ENCODE measurements at places on chromosomes 12 and 14.

- no peak for DNase-seq
These were observed 1081.5 kb downstream of the VRK1 start for GRCh38 chr14:97878727-97879126.

GRCh38 chr12:71871116-71871515 is 31.6 kb downstream of the TBC1D15 start:
- no peak for DNase-seq

DNA sequence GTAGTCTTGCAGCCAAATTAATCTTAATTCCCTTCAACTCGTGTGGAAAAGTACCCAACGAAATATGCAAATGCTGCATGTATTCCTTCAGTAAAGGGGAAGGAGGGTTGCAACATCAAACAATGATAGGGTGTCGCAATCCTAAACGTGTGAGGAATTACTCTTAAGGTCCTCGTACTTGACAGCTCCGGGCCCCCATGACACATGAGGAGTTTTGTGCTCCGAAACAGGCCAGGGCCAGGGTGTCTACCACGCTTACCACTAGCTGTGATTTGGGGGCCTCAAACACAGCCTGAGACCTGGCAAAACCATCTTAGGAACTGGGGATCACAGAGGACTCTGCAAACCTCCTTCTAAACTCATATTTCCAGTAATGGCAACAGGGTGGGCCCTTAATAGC is 20.4 kb downstream of the FOS start:
- DNase-seq, result no peak

DNA sequence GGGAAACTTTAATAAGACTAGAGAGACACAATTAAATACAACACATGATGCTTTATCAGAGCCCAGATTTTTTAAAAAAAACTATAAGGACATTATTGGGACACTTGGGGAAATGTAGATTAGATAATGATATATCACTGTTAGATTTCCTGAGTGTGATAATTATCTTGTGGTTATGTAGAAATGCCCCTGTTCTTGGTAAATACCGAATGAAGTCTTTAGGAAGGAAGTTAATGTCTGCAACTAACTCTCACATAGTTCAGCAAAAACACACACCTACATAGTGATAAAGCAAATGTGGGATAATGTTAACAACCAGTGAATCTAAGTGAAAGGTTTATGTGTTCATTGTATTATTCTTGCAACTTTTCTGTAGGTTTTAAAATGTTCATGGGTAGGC is 14.6 kb upstream of the CACNB3 start:
- no peak for DNase-seq

GRCh38 chr14:68468437-68469207 is 324.2 kb downstream of the ZFP36L1 start:
- DNase-seq, result no peak

- no peak for DNase-seq
These were observed 7.9 kb downstream of the ZNF385A start for GRCh38 chr12:54376596-54376995.

DNA sequence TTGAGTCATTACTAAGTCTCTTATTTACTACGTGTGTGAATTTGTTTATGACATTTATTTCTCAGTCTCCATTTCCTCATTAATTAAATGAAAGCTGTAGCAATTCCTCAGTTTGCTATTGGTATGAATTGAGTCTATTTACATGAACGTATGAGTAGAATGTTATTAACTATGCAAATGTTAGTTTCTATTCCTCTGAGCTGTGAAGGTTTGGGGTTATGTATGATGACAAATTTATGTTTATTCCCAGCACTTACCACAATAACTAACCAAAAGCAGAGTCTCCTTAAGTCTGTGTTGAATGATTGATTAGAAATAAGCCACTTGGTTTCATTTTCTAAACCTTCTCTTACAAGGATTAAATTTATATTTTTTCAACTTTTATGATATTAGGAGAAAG is 1340.9 kb downstream of the FSCB start:
- DNase-seq, result no peak

- DNase-seq, result peak; percentile 28
These were observed 185.5 kb downstream of the FOXN3 start for GRCh38 chr14:89231426-89232113.

DNA sequence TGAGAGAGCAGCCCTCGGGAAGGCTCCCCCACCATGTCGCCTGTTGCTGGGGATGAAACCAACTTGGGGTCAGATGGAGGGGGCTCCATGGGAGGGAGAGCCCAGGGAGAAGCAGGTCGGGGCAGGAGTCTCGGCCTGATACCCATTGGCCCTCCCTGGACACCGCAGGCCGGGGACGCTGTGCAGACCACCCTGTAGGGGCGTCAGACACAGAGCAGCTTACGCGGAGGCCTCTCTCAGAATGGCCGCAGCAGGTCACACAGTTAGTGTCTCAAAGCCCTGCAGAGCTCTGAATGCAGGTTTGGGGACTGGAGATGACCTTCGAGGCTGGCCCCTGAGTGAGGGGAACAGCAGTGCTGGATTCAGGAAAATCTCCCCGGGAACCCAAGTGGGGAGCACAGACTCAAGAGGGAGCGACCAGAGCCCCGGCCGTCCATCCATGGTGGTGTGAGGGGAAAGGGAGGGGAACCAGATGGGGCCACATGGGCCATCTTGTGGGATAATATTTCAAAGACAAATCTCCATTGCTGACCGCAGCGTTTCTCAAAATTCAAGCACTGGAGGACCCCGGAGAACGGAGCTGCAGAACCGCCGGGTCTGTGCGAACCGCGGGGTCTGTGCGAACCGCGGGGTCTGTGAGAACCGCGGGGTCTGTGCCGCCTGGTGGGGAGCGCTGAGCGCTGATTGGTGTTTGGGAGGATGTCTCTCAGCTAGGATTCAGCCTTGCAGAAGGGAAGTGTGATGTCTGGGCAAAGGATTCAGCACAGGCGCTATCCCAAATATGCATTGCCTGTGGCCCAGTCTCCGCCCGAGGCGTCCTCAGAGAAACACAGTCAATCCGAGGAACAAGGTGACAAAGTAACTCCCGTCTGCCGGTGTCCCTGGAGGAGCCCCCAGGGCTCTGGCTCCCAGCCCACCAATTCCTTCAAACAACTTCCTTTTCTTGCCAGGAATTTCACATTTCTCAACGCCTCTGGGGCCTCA is 324.4 kb upstream of the RTL1 start:
- no peak for DNase-seq

GRCh38 chr12:83630526-83630925 is 943.8 kb downstream of the TMTC2 start:
- no peak for DNase-seq

GRCh38 chr12:94149781-94150239 is 1.4 kb downstream of the PLXNC1 start:
- DNase-seq, result peak; percentile 33

- peak; percentile 93 for DNase-seq
These were observed at the start of gene FRS2 for GRCh38 chr12:69470189-69471075. Gene FRS2, plus strand, starts transcription at chr12:69470388. Its CDS starts 98,643 bp downstream, at chr12:69569031.

DNA sequence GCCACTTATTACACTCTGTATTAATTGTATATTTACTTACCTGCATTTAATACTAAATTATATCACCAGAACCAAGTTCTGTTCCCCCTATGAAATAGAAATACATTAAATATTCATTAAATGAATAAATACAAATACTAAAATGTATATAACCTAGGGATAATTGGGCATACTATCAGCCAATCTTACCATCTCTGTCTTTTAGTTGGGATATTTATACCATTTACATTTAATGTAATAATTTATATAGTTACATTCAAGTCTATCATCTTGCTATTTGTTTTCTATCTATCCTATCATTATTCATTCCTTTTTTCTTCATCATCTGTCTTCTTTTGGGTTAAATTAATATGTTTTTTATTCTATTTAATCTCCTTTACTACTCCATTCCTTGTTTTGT is 4.1 kb upstream of the ADAMTS20 start:
- no peak for DNase-seq

DNA sequence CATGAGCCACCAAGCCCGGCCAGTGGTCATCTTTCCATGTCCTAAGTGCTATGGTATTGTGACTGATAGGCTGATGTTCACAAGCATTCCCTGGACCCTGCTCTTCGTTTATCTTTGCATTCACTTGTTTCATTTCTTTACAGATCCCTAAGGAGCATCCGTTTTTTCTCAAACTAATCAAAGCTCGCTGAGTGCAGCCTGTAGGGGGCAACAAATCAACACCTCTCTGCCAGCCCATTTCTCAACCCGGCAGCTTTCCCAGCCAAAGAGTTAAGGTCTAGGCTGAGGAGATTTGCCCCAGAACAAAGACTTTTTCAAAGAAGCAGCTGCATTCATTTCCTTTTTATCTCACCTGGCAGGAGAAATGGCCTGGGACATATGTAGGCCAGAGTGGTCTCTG is 12.1 kb downstream of the SIRT4 start:
- no peak for DNase-seq

- no peak for DNase-seq
These were observed 97.8 kb downstream of the BCL11B start for GRCh38 chr14:99174081-99174769.

Measured in NCI-H510A treated with DMSO at 0.1 percent for 48 hours (cell line).